ENCODE measurements at places on chromosomes 5 and 9.

GRCh38 chr5:5492087-5492933 lies 69.8 kb downstream of the ICE1 start:
- DNase-seq, result peak; percentile 28

- DNase-seq, result no peak
Observed at GRCh38 chr9:91145496-91145895, 216.2 kb downstream of the AUH start.

DNA sequence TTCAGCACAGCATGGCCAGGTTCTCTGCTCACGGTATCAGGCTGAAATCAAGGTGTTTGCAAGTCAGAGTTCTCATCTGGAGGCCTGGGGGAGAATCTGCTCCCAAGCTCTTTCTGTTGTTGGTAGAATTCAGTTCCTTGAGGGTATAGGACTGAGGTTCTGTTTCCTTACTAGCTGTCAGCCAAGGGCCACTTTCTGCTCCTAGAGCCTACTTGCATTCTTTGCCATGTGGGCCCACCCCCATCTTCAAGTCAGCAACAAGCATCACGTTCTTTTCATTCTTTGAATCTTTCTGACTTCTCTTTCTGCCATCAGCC lies 7.4 kb upstream of the CDC42SE2 start:
- DNase-seq, result no peak

DNA sequence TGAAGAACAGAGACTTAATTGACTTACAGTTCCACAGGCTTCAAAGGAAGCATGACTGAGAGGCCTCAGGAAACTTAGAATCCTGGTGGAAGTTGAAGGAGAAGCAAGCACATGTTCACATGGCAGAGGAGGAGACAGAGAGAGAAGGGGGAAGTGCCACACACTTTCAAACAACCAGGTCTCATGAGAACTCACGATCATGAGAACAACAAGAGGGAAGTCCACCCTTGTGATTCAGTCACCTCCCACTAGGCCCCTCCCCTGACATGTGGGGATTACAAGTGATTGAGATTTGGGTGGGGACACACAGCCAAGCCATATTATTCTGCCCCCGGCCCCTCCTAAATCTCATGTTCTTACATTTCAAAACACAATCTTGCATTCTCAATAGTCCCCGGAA lies 19.5 kb downstream of the NR3C1 start:
- DNase-seq, result no peak
